ENCODE measurements at places on chromosomes 3 and 15. TPM values are rescaled to one million over a fixed set of nuclear protein-coding genes. Genes with fewer than 3 reads are reported as not detected.

DNA sequence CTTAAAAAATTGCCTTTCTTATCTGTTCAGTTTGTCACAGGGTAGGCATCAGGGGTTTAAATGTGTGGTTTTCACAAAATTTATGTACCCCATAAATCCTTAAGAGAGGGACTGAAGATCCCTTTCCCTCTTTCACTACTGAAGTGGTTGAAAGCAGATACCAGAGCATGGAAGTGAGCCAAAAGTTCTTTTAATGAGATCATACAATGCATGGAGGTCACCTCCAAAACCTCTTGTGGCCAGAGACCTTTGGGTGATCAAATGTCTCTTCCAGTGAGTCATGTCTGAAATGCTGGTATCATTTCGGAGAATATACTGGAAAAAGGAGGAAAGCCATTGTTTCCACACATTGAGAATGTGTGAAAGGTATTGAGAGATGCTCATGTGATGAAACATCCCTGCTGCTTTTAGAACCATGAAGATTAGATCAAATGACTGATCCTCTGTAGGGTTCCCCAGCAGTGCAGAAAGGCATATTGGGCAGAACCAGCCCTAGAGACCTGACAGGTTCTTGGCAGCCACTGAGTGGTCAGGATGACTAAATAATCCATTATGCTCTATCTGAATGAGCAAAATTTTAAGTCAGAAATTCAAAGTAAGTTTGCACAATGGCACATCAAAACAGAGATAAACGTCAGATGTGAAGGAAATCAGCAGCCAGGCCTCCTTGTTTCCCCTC, 165.8 kb upstream of the SLC2A2 start:
- peaks cover 2% of the 10 kb centered on the region for H3K36me3 ChIP-seq
- no peaks in the 10 kb centered on the region for H3K4me1 ChIP-seq
- DNase-seq, result no peak
- no peak overlapping the region for H3K4me3 ChIP-seq
- no peak overlapping the region for H3K27ac ChIP-seq

MEX3B gene
- total RNA-seq, result 1.6 TPM

CLRN1 gene
- total RNA-seq, result not detected

DNA sequence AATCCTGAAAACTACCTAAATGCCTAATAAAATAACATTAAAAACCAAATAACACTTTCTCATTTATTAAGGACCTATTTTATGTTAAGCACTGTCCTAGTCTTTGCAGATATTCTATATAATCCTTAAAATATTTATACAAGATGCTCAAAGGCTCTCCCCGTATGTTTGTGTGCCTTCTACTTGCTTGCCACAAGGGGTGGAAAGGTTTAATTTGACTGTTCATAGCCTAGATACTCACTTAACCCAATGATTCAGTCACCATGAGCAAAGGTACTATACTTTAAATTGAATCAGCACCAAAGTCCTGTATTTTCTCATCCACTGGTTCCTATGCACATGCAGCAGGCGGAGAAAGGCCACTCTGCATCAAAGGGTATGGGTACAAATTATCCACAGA, 32.0 kb downstream of the LSAMP start:
- no peak for DNase-seq
- H3K4me1 ChIP-seq, result no peaks in the 10 kb centered on the region
- no peak overlapping the region for H3K4me3 ChIP-seq
- H3K27ac ChIP-seq, result no peak overlapping the region

GRCh38 chr3:11565072-11565471, 78.6 kb downstream of the VGLL4 start:
- H3K36me3 ChIP-seq, result peaks cover 20% of the 10 kb centered on the region
- H3K4me3 ChIP-seq, result no peak overlapping the region
- no peaks in the 10 kb centered on the region for H3K4me1 ChIP-seq
- no peaks in the 10 kb centered on the region for H3K27me3 ChIP-seq

TUSC7 gene
- not detected for total RNA-seq

PPM1L gene
- total RNA-seq, result 5.7 TPM

DNA sequence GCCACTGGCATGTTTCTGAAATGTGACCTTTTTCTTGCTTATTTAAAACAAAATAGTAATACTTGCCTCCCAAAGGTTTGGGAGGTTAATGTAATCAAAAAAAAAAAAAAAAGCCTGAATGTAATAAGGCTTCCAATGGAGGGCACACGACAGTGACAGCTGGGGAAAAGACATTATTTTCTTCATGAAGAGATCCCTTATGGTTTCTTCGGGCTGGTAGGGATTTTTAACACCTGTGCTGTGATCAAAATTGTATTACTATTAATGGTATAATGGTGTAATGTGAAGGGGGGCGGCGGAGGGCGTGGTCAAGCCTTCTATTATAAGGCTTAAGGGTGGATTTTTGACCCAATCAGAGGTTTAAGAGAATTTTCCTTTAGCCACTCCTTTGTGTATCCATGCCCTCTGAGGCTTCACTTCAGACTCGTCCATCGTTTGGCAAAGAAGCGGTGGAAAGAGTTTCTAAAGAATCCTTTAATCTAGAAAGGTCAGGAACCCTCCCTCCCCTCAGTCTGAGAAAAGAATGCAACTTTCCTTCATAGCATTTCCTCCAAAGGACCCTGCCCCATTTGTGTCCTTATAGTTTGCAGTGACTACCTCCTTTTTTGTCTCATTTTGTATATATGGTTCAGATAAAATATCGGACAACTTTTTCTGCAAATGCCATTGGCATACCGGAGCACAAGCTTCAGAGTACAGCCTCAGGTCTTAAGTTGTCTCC, 89.5 kb upstream of the CHD2 start:
- DNase-seq, result no peak
- H3K4me1 ChIP-seq, result peaks cover 67% of the 10 kb centered on the region
- peak overlapping the region; percentile 100 for H3K27ac ChIP-seq
- H3K36me3 ChIP-seq, result no peaks in the 10 kb centered on the region

DNA sequence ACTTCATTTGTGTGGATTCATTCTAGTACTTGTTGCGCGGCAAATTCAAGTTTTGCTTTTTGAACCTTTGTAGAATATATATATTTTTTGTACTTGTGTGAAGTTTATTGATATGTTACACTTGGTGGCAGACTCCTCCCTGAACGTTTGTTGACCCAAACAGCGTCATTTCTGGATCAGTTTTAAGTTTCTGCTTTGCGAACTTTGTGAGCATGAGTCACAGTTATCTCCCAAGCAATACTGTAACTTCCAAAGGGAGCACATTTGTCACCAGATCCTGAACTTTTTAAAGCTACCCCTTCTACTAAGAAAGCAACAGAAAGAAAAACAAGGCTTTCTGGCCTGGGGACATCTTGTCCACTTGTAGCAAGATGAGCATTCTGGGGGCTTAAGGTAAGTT, 74.8 kb upstream of the CACNA2D3 start:
- no peaks in the 10 kb centered on the region for H3K4me1 ChIP-seq
- no peak overlapping the region for H3K27ac ChIP-seq
- no peak overlapping the region for H3K4me3 ChIP-seq
- H3K27me3 ChIP-seq, result no peaks in the 10 kb centered on the region
- no peaks in the 10 kb centered on the region for H3K36me3 ChIP-seq

- peaks cover 68% of the 10 kb centered on the region for H3K4me1 ChIP-seq
- H3K36me3 ChIP-seq, result peaks cover 76% of the 10 kb centered on the region
- peak overlapping the region; percentile 85 for H3K27ac ChIP-seq
- no peaks in the 10 kb centered on the region for H3K27me3 ChIP-seq
- no peak overlapping the region for H3K4me3 ChIP-seq
- no peak for DNase-seq
These were observed 59.5 kb downstream of the SNRK start for GRCh38 chr3:43345877-43346276.

SLC27A2 gene
- total RNA-seq, result 0.70 TPM

DNA sequence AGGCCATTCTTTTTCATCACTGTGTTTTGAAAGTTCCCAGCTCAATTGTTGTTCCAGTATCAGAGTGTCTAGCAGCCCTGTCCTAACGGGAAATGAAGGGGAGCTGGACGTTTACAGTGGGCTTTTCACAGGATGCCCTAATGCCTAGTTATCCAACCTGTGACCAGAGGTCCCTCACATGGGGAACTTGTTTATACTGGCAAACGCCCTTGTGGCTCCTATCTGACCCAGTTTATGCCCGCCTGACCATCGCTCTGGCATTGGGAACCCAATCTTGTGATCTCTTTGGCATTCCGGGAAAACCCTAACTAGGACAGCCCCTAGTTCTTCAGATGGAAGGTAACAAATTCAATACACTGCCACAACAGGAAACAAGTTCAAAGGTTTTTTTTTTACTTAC, 14.5 kb upstream of the MYRIP start:
- no peaks in the 10 kb centered on the region for H3K4me1 ChIP-seq
- no peak overlapping the region for H3K4me3 ChIP-seq
- no peaks in the 10 kb centered on the region for H3K36me3 ChIP-seq
- H3K27ac ChIP-seq, result no peak overlapping the region
- DNase-seq, result no peak

LRRC31 gene
- not detected for total RNA-seq

GRCh38 chr15:91603384-91604080, 250.0 kb upstream of the SLCO3A1 start:
- no peak overlapping the region for H3K4me3 ChIP-seq
- no peak overlapping the region for H3K27ac ChIP-seq
- no peaks in the 10 kb centered on the region for H3K36me3 ChIP-seq
- H3K4me1 ChIP-seq, result no peaks in the 10 kb centered on the region
- no peaks in the 10 kb centered on the region for H3K27me3 ChIP-seq
- DNase-seq, result no peak

DNA sequence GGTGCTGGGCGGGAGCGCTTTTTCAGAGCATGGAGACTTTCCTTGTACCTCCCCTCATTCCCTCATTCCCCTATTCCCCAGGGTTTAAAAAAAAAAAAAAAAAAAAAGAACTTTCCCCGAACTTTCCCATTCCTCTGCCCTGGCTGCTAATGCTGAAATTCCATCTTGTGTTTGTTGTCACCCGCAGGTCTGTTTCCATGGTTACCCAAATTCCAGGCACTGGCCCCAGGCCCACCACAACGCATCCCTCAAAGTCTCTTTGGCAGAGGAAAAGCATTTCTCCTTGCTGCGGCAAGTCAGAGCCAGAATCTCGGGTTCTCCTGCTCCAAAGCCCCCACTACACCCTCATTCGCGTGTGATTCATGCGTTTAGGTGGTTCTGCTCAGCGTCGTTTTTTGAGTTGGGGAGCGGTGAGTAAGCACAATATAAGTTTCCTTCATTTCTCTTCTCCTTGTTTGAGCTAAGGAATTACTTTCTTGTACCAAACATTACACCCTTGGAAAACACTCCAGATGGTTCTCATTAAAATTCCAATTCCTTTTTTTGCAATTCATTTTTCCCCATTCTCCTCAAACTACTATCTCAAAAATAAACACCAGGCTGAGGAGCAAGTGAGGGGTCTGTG, 21.6 kb downstream of the ANAPC13 start:
- peaks cover 11% of the 10 kb centered on the region for H3K27me3 ChIP-seq
- no peak overlapping the region for H3K27ac ChIP-seq
- no peaks in the 10 kb centered on the region for H3K4me1 ChIP-seq
- no peaks in the 10 kb centered on the region for H3K36me3 ChIP-seq
- H3K4me3 ChIP-seq, result no peak overlapping the region

DNA sequence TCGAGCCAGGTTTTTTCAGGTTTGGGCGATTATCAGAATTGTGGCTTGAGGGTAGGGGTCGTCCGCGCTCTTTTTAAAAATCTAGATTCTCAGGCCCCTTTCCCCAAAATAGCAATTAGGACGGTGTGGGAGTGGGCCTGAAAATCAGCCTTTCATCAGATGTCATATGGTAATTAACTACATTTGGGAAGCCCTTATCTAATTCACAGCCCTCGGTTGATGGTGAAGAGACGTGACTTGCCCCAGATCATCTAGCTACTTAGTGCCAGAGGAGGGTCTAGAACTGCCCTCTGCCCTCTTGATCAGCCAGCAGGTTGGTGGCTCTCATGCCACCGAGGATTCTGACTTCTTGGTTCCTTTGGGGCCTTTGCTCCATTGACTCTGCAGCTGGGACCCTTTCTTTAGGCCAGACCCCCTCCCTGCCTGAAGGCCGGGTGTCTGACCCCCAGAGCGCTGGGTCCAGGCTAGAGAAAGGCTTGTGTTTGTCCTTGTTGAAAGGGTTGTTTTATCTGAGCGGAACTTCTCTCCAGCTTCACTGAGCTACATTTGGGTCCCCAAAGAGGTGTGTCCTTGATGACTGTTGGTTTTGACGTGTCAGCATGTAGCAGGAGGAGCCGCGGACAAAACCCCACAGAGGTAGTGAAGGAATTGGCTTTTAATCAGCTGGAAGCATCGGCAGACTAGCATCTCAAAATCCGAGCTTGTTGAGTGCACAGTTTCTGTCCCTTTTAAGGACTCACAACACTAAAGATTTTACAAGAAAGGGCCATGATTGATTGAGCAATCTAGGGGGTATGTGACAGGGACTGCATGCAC, 857 bp downstream of the AEN start:
- peak overlapping the region; percentile 76 for H3K4me3 ChIP-seq
- peaks cover 62% of the 10 kb centered on the region for H3K4me1 ChIP-seq
- peak overlapping the region; percentile 91 for H3K27ac ChIP-seq
- peaks cover 18% of the 10 kb centered on the region for H3K36me3 ChIP-seq
- H3K27me3 ChIP-seq, result peaks cover 4% of the 10 kb centered on the region

GRCh38 chr15:72889545-72889944, 106.0 kb upstream of the ADPGK start:
- no peak overlapping the region for H3K4me3 ChIP-seq
- H3K27ac ChIP-seq, result no peak overlapping the region
- no peaks in the 10 kb centered on the region for H3K27me3 ChIP-seq
- DNase-seq, result no peak

DNA sequence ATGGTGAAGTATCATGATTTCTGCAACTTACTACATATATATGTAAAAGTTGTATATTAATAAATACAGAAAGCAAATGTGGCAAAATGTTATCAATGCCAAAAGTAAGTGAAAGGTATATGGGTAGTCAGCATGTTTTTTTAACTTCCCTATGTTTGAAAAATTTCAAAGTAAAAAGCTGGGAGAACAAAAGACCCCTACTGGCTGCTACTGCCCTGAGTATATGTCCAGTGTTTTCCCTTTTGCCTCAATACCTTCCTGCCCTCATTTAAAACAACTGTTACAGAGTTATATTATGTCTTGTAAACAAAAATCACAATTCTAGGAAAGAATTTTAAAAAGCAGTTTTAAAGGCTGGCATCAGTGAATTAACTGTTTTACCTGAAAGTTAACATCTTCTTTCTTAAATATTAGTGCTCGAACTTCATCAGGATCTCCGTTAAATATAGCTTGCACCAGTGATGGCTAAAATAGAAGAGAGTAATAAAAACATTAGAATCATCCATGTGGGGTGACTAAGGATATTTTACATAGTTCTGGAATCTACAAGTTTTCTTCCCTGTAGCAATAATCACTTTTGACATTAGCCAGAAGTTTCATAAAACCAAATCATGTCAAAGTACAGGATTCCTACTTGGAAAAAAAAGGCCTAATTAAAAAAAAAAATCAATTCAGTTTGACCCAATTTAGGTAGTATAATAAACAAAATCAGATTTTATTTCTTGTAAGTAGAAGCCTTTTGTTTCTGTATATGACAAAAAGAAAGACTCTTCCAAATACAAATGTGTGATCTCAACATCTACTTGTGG, 2.7 kb downstream of the ANKRD28 start:
- no peaks in the 10 kb centered on the region for H3K27me3 ChIP-seq
- H3K36me3 ChIP-seq, result no peaks in the 10 kb centered on the region
- no peak overlapping the region for H3K4me3 ChIP-seq
- H3K27ac ChIP-seq, result peak overlapping the region; percentile 81

CKMT1A gene
- not detected for total RNA-seq

SAMMSON gene
- not detected for total RNA-seq

LDHAL6B gene
- total RNA-seq, result not detected

CCDC9B gene
- total RNA-seq, result 0.80 TPM

GRCh38 chr3:152043620-152044019, 170.2 kb downstream of the SUCNR1 start:
- H3K27me3 ChIP-seq, result no peaks in the 10 kb centered on the region
- DNase-seq, result no peak
- H3K27ac ChIP-seq, result no peak overlapping the region
- no peaks in the 10 kb centered on the region for H3K36me3 ChIP-seq

- H3K4me1 ChIP-seq, result no peaks in the 10 kb centered on the region
- no peak for DNase-seq
- peaks cover 4% of the 10 kb centered on the region for H3K27me3 ChIP-seq
- H3K4me3 ChIP-seq, result no peak overlapping the region
These were observed 4.4 kb upstream of the ATP13A4 start for GRCh38 chr3:193559100-193559499.
